Bone marrow (tissue), 2 donors: ENCODE measurements at places on chromosomes 12 and 14.

GRCh38 chr14:95057851-95058250, 99.5 kb downstream of the DICER1 start:
- DNase-seq, result no peak

DNA sequence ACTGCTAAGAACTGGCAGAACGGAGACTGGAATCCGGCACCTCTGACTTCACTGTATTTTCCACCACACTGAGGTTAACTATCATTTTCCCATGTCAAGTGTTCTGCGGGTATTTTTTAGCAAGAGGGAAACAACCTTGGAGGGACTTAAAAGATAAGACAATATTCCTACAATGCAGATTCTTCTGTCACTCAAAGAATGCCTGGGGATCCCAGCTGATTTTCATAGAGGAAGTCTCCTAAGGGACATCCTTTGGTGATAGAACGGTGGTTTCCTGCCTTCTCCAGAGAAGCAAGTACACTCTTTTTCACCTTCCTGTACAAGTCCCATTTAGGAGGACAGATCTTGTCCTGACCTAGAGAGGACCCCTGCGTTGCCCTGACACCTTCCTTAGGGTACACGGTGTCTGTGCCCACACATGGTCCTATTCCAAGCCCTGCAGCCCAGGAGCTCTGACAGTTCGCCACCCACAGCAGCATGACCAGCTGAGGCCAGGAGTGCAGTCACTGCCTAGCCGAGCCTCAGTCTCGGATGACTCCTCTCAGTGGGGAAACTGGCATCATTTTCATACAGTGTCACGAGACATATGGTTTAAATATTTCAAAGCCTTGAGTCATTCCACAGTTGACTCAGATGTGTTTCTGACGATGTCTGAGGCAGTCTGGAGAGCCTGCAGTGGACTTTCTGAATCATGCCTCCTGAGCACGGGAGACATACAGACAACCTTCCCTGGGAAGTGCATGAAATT, 181.3 kb upstream of the FKBP4 start:
- DNase-seq, result no peak

DNA sequence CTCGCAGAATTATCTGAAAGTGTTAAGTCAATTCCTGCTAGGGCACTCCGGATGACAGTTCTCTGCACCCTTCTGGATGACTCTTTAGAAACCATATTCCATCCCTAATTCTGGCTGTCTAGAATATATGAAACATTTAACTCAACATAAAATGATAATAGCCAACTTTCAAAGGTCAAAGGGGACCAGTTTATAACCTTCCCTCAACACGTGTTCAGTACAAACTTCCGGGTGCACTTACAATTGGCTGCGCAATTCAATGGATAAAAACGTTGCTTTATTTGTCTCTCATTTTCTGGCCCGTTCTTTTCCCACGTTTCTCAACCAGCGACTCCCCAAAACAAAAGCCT, 1.3 kb downstream of the SBNO1 start:
- peak; percentile 15 for DNase-seq

- no peak for DNase-seq
Observed at GRCh38 chr14:103923863-103924262, 4.4 kb upstream of the TDRD9 start.

DNA sequence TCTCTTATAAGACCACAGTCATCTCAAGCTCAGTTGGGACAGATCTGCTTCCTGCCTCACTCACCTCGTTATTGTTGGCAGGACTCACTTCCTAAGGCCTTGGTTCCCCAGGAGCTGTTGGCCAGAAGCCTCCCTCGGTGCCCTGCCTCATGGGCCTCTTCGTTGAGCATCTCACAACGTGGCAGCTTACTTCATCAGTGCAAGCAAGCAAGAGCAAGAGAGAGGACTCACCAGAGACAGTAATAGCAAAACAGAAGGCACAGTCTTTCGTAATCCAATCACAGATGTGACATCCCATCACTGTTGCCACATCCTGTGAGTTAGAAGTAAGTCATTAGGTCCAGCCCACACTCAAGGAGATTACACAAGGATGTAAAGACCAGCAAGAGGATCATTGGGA, 5.1 kb upstream of the NUMB start:
- DNase-seq, result peak; percentile 88

GRCh38 chr14:54472315-54472714, 16.5 kb downstream of the GMFB start:
- no peak for DNase-seq

DNA sequence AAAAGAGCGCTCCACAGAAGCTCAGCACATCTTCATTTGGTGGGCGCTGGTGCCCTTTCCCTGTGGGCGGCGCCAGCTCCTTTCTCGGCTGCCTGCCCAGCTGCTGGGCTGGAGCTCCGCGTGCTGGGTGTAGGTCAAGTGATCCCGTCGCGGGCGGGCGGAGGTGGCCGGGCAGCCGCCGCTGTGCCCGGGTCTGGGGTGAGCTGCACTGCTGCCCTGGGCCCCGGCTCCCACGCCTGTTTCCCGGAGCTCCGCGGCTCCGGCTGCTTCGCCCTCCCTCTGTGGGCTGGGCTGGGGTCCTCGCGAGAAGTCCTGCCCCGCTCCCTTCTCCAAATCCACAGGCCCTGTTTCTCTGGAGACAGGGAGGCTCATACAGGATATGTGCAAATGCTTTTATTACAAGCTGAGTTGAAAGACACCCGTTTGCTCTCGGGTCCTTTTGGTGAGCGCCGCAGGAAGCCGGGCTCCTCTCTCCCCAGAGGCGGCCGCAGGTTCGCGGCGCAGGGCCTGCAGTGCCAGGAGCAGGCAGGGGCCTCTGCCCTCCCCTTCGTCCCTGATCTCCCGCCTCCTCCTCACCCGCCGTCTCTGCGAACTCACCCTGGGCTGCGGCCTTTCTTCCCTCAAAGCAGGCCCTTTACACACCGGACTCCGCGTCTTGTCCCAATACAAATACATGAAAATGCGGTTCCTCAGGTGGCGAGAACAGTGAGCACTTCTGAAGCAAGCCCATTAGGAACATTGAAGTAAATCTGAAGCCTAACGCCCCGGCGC, 67.8 kb upstream of the CAPRIN2 start:
- no peak for DNase-seq
